ENCODE measurements at places on chromosomes 4 and X. TPM values are rescaled to one million over a fixed set of nuclear protein-coding genes. Genes with fewer than 3 reads are reported as not detected.

The VCX3A gene
- polyA plus RNA-seq = not detected

The TCP11X2 gene
- not detected for polyA plus RNA-seq

The ARR3 gene
- polyA plus RNA-seq = not detected

The RAB28 gene
- polyA plus RNA-seq = 18.0 TPM

The CRMP1 gene
- polyA plus RNA-seq = not detected

The RNF175 gene
- 0.91 TPM for polyA plus RNA-seq

The MAGEA11 gene
- polyA plus RNA-seq = not detected

The HERC5 gene
- 8.1 TPM for polyA plus RNA-seq

The ZNF718 gene
- polyA plus RNA-seq = 2.8 TPM

The MAGEB2 gene
- polyA plus RNA-seq = not detected

The DKC1 gene
- 7.8 TPM for polyA plus RNA-seq

The FGFR3 gene
- polyA plus RNA-seq = 0.03 TPM

The NEIL3 gene
- polyA plus RNA-seq = 0.70 TPM

The TRMT2B gene
- polyA plus RNA-seq = 13.0 TPM

The WDR17 gene
- 0.70 TPM for polyA plus RNA-seq

The CABS1 gene
- polyA plus RNA-seq = not detected

The MTMR8 gene
- polyA plus RNA-seq = 0.51 TPM

The HSD17B11 gene
- 330 TPM for polyA plus RNA-seq

The LRCH2 gene
- not detected for polyA plus RNA-seq

The HGFAC gene
- polyA plus RNA-seq = not detected

The USP26 gene
- not detected for polyA plus RNA-seq

The PAK3 gene
- polyA plus RNA-seq = not detected

The EDA2R gene
- polyA plus RNA-seq = 0.01 TPM

The ATP8A1 gene
- polyA plus RNA-seq = 2.2 TPM
